ENCODE measurements at places on chromosomes 12 and 14.

GRCh38 chr12:40614923-40615322 is 77.3 kb upstream of the CNTN1 start:
- DNase-seq = no peak

DNA sequence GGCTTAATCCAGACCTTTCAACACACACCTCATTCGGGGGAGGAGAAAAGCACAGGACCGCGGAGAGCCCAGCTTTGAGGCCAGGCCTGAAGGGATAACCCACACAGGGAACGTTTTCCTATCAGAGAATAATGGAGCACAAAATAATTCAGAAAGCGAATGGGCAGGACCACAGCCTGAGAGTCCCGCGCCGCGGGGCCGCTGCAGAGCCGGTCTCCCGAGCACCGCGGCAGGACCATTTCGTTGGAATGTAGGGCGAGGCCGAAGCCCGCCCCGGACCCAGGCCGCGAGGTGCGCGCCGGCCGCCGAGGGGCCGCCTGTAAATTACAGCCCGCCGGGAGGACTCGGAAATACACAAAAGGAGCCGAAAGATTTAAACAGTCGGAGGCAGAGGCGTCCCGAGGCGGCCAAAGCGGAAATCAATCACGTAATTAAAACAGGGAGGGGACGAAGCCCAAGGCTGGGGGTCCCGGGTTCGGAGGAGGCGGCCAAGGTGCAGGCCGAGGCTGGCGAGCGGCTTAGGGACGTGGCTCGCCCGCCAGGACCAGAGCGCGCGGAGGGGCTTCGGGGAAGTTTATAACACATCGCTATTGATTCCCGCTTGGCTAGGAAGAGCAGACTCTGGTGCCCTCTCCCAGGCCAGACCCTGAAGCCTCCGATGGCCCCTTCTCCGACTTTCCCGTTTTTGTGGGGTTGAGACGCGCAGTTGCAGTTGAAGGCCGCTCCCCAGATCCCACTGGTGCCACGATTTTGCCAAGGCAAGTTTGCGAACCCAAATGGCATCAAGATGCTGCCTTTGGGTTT is 6.3 kb upstream of the HOXC4 start:
- DNase-seq = no peak

- no peak for DNase-seq
Observed at GRCh38 chr12:99146185-99146584, 501.1 kb downstream of the APAF1 start.

DNA sequence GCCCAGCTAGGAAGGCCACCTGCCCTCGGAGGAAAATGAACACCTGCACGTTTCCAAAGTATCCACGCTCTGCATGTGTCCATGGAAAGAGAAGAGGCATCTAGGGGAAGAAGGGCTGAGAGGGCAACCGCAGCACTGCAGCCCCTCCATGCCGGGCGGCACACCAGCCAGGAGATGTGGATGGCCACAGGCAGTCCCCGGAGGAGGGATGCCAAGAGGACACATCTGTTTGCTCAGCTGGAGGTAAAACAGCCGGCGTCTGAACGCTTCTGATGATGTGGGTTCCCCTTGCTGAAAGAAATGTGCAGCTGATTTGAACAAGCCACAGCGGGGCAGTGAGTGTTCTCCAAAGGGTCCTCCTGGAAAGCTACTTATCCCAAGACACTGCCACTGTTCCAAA is 34.0 kb downstream of the CHGA start:
- DNase-seq = no peak

DNA sequence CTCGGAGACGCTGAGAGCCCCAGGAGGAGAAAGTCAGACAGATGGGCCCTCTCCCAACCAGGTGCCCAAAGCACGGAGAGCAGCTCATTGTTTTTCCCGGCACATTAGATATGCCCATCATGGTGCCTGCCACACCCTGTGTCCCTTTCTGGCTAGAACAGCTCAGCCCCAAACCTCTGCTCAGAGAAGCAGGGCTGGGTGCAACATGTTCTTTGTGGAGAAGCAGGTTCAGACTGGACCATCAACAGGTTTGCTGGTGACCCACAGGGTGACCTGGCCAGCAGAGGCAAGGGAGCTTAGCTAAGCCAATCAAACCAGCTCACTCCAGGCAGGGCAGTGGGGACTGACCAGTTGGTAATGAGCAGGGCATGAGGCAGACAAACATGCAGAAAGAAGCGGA is 13.4 kb downstream of the RAB15 start:
- no peak for DNase-seq

DNA sequence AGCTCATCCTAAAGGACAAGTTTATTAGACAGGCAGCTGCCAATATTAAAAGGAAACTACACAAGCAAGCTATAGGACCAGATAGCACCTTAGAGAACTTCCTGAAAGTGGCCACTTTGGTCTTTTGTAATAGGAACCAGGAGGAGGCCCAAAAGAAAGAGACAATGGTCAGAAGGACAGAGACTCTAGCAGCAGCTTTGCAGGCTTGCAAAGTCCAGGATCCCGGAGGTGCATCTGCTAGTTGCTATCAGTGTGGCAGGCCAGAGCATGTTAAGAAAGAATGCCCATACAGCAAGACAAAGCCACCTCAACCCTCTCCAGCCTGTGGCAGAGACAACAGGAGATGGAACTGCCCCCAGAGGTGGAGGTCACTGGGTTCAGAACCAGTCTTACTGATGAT is 23.4 kb downstream of the APOBEC1 start:
- no peak for DNase-seq

DNA sequence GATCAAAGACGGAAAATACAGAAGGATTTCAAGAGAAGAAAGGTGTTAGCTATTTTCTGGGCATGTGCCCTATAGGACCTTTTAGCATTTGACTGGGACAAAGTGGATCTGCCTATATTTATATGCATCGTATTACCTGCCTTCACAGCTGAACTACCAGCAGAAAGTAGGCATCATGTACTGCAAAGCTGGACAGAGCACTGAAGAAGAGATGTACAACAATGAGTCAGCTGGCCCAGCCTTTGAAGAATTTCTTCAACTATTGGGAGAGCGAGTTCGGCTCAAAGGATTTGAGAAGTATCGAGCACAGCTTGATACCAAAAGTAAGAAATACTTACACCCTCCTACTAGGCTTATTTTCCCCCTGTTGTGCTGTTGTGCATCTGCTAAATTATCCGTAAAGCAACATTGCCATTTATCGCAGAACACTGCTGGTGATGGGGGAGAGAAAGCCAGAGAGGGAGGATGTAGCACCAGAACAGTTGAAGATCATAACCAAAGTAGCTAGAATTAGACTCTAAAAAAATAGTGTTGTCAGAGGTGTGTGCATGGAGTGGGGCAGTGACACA is 282.0 kb upstream of the RGS6 start:
- no peak for DNase-seq

- no peak for DNase-seq
Observed at GRCh38 chr14:104147346-104148125, 9.1 kb downstream of the KIF26A start.

- DNase-seq = no peak
Observed at GRCh38 chr14:93155667-93156066, 29.0 kb downstream of the MOAP1 start.

GRCh38 chr14:92258934-92259333 is 64.0 kb upstream of the SLC24A4 start:
- no peak for DNase-seq

GRCh38 chr14:52873694-52874093 is 77.2 kb downstream of the FERMT2 start:
- peak; percentile 13 for DNase-seq

- no peak for DNase-seq
Observed at GRCh38 chr12:19633641-19634040, 194.3 kb downstream of the AEBP2 start.

DNA sequence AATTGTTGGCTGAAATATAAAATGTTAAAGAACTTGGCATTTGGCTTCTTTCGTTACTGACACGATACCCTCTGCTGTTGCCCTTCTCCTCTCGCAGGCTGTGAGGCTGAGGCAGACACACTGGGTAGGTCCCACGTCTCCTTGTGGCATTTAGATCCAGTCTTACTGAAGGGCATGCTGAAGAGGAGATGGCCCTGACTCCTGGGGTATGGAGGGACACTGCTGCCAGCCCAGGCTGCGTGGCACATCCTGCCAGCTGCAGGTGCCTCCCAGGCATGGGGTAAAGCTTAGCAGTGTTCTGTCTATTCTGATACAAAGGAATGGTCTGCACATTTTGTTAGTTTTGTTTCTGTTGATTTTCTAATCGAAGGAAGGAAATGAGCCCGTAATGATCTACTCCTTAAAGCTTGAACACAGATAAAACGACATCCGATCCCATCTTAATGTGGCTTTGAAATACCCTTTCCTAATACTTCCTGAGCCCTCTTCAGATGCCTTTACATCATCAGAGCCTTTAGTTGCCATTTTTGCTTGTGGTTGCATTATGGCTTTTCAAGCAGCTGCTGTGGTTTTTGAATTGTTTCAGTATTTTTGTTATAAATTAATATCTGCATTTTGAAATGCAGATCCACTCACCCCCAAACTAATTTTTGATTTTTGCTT is 61.1 kb downstream of the WDR20 start:
- DNase-seq = no peak

DNA sequence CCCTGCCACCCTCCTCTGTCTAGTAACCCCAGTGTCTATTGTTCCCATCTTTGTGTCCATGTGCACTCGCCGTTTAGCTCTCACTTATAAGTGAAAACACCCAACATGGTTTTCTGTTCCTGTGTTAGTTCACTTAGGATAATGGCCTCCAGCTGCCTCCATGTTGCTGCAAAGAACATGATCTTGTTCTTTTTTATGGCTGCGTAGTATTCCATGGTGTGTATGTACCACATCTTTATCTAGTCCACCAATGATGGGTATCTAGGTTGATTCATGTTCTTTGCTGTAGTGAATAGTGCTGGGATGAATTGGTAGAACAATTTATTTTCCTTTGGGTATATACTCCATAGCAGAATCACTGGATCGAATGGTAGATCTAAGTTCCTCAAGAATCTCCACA is 51.0 kb upstream of the RFLNA start:
- no peak for DNase-seq

DNA sequence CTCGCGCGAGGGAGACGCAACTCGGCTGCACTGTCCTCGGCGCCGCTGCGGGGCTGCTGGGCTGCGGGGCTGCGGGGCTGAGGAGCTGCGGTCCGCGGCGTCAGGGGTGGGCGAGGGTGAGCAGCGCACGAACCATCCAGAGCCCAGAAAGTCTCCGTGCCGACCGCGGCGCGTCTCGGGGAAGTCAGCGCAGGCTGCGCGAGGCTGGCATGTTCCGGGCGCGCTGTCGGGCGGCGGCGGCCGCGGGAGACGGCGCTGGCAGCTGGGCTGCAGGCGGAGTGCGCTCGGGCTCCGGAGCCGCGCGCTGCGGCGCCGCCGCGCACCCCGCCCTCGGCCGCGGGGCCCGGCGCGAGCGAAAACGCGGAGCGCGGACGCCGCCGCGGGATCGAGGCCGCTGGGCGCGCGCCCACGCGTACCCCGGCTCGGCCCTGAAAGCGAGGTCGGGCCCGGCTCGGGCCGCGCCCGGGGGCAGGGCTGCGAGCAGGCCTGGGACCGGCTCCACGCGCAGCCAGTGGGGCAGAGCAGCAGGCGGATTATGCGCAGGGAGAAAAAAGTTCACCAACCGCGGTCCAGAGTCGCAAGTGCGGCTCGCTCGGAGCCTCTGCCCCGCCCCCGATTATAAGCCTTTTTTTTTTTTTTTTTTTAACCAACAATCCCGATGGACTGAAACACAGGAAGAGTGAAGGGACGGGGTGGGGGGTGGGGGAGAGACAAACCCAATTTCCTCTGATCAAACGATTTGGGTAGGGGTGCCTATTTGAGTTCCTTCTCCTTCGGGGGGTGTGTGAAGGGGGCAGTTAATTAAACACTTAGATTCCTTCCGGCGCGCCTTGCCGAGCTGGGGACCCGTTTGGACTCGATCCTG is at the start of gene PRICKLE1:
Gene PRICKLE1 (minus strand): TSS at position 282 of the 865 bp plus-strand sequence. CDS start 117,230 bp downstream, outside the sequence.
- peak; percentile 28 for DNase-seq

DNA sequence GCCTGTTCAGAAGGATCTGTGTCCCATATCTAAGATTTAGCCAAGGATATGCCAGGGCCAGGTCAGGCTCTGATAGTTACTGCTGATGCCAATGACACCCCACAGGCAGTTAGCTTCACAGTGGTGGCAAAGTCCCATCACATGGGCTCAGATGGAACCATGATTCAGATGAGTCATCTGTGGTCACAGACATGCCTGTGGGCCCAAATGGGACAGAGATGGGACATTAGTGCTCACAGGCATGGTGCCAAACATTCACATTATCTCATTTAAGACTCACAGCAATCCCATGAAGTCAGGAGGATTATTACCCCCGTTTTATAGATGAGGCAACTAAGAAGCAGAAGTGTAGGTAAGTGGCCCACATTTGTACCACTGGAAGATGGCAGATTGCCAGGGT is 207.8 kb downstream of the DPF3 start:
- DNase-seq = no peak

DNA sequence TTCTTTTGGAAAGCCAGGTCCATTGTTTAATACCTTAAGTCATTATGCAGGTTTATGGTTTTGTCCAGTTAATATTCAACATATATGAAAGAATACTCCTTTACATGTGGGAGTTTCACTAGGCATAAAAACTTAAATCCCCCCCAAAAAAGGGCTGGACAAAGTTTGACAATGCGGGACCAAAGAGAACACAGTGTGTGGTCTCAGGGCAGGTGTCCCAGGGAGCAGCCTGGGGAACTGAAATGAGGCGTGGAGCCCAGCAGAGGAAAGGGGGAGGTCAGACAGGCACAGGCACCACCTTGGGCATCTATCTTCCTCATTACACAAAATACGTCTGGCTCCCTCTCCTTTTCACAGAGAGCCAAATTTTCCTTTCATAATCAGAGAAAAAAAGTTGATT is 22.5 kb downstream of the PKP2 start:
- no peak for DNase-seq

- DNase-seq = no peak
Observed at GRCh38 chr12:16346958-16347357, 487 bp upstream of the MGST1 start.

DNA sequence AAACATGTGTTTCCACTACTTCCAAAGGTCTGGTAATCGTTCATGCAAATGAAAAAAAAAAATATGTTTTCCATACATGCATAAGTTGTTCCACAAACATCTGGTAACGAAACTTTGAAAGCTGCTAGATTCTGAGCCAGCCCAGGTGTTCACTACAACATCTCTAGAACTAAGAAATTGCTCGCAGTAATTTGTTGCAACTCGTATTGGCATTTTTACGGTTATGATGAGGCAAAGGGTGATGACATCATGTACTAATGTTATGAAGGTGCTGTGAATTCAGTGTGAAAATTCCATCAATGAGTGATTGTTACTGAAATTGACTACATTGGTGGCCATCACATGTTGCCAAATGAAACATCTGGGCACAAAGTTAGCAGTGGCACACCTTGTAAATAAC is 31.9 kb upstream of the CCDC91 start:
- DNase-seq = peak; percentile 20

- no peak for DNase-seq
Observed at GRCh38 chr12:117064596-117064995, 34.6 kb downstream of the TESC start.

- no peak for DNase-seq
Observed at GRCh38 chr12:39124768-39125167, 219.4 kb upstream of the CPNE8 start.

DNA sequence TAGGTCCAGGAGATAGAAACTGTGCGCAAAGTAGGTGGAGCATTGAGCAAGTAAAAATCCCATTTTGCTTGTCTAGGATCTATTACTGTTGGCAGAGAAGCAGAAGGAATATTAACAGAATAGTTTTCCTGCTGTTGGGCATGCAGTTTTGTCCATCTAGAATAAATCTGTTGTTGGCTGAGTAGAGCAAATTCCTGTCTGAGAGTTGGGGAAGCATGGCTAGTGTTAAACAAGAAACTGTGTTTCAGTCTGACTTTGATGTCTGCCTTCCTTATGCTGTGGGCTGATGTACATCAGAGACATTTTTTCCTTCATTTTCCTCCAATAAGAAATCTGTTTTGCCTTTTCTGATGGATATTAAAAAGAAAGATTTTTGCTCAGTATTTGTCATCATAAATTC is 98.2 kb downstream of the RAD52 start:
- DNase-seq = no peak

Measured in RWPE1 (cell line).